ENCODE measurements at places on chromosomes 2 and 18.

DNA sequence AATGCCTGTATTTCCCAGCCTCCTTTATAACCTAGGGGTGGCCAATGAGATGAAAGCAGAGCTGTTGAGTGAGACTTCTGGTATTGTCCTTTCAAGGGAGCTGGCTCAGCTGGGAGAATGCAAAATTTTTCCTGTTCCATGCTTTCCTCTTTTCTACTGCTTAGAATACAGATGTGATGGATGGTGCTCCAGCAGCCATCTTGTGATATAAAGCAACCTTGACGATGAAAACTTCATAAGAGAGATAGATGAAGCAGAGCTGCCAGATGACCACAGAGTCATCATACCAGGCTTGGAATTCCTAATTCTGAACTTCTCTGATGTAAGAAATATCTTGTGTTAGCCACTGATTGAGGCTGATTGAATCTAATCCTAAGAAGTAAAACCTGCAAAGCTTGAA is 11.9 kb upstream of the INHBB start:
- no peak for DNase-seq

GRCh38 chr2:239075918-239076758 is 228.3 kb downstream of the TWIST2 start:
- DNase-seq = no peak

DNA sequence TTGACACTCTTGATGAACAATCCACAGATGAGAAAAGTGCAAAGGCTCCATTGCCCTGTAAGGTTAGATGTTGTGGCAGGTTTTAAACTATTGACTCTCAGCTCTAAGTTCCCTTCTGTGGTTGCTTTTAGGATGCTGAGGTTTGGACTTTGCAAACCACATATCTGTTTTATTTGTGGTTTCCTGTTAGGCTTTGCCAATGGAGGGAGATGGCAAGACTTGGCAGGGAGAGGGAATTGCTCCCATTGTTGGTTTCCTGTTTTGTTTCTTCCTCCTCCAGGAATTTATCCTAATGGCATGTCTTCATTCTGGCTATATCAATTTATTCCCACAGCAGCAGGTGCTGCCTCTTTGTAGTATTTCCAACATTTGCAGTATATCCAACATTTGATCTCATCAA is 772.3 kb downstream of the LRRTM4 start:
- no peak for DNase-seq

DNA sequence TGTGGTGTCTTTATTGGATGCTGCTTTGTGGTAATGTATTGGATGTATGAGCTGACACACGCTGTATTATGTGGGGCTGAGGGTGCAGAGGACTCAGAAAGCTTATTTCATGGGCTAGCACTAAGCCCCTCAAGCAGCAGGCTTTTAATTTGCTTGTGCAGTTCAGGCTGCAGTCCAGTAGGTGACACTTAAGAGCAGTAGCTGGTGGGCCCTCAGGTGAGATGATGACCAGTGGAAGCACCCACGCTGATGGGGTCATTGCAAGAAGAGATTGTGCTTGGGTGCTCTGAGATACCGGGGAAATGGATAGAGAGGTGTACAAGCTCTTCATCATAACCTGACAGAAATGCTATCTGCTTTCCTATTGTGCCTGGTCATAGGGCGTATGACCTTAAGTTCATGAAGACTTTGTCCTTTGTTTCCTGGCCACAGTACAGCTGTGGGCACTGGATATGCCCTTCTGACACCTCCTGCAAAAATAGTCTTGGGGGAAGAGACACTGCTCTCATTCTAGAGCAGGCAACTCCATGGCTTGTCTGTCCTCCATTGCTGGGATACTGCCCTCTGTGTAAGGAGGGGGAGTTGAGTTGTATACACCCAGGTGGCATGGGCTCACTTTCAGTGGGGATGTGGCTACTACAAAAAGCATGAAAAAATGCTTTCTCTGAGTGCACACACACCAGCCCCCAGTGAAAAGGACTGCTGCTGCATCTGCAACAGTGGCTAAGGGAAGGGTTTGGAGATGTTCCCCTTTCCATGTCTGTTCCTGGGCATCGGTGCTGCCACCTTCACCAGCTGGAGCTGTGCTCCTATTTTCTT is 205.7 kb upstream of the ZSWIM2 start:
- DNase-seq = no peak

DNA sequence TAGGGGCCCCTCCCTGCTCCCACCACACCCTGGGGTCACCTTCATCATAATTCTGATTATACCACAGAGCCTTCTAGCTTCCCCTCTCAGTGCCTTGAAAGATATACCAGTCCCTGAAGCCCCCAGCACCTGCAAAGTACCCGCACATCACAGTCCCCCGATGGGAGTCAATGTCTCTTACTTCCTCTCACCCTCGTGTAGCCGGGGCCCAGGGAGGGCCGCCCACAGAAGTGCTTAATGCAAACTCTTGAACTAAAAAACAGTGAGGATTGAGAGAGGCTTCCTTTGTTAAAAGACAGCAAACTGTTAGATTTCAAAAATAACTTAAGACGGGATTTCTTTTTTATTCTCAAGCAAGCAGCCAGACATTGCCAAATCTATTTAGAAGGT is 76.5 kb downstream of the SFXN5 start:
- no peak for DNase-seq

DNA sequence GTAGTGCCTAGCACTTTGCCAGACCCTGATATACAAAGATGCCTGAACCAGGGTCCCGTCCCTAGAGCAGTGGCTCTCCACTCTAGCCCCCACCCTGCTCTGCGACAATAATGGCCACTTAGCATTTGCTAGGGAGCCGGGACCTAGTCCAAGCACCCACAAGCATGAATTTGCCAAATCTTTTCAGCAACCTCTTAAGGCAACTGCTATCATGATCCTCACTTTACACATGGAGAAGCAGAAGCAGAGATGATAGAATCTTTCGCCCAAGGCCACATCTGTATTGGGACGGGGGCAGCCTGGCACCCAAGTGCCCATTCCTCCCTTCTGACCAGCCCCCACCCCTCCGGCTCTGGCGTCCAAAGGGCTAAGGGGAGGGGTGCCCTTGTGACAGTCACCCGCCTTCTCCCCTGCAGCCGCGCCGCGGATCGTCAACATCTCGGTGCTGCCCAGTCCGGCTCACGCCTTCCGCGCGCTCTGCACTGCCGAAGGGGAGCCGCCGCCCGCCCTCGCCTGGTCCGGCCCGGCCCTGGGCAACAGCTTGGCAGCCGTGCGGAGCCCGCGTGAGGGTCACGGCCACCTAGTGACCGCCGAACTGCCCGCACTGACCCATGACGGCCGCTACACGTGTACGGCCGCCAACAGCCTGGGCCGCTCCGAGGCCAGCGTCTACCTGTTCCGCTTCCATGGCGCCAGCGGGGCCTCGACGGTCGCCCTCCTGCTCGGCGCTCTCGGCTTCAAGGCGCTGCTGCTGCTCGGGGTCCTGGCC is 13.0 kb downstream of the SIGLEC15 start:
- peak; percentile 58 for DNase-seq

GRCh38 chr2:233217892-233218377 is 33.5 kb upstream of the ATG16L1 start:
- DNase-seq = no peak

GRCh38 chr2:67215214-67216055 is 181.7 kb upstream of the ETAA1 start:
- peak; percentile 41 for DNase-seq

DNA sequence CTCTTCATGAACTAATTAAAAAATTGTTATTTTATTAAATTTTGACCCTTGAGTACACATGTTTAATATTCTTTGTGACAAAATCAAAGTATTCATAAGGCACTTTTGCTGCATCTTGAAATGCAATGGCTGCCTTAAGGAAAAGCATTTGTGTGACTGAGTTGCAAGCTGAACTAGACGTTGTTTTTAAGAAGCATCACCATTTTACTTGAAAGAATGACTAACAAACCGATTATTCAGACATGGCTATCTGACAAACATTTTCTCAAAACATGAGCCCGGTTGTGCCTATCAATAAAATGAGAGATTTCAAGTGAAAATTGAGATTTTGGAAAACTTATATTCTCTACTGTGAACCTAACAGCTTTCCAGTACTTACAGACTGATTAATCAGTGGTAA is 2.8 kb downstream of the GCFC2 start:
- peak; percentile 68 for DNase-seq

- no peak for DNase-seq
These were observed 34.3 kb downstream of the CIB4 start for GRCh38 chr2:26606847-26607190.

DNA sequence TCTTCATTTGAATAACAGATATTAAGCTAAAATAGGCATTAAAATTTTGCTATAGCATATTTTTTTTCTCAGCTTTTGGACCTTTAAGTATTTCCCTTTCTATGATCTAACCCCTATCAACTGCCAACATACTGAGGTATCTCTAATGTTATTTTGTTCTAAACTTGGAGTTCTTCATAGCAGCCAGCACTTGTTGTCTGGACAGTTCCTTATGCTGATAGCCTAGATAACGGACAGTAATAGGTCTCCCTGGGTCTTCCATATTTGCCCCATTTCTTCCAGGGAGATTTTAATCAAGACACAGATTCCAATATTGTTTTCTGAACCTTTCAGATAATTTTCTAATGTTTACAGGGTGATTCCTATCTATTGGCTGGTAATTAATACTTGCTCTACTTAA is 475.8 kb upstream of the MAP2 start:
- no peak for DNase-seq

DNA sequence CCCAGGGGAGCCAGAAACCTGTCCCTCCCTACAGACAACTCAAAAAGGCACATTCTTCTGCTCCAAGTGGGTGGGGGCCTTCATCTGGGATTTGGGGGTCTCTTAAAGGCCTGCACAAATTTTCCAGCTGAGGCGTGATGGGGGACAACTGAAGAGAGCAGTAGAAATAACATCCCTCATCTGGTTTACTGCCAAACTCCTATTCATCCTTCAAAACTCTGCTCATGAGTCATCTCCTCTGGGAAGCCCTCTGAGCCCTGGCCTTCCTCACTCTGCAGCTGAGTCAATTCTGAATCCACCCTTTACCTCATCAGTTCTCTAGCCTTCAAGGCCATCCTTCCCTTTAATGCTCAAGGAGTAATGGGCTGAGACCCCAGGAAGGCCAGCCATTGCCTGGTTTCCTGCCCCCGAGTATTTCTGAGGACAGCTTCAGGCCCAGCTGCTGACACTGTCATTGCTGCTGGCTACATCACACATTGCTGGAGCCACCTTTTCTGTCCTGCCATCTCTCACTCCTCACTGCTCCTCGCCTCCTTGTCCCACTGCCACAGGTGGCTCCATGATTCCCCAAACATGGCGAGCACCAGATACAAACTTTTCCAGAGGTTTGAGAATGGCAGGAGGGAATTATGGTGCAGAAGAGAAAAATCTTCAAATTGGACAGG is 32.2 kb upstream of the GLI2 start:
- peak; percentile 84 for DNase-seq

- DNase-seq = peak; percentile 72
These were observed 908 bp downstream of the ERLEC1 start for GRCh38 chr2:53787614-53788289.

DNA sequence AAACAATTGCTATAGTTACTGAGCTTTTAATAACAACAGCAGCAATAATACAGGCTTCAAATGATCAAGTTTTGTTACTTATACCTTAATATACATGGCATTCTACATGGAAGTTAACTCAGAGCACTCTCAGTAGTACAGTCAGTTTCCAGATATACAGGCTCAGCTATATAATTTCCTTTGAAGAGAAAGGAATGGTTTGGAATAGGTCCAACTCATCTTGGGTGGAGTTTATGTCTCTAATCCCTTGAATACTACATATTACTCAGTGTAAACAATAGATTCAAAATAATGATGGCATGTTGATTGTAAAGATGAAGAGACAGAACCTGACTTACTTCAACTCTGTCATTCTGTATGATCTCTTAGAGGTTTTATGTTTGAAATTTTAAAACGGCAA is 174.9 kb downstream of the EPHA4 start:
- peak; percentile 12 for DNase-seq

DNA sequence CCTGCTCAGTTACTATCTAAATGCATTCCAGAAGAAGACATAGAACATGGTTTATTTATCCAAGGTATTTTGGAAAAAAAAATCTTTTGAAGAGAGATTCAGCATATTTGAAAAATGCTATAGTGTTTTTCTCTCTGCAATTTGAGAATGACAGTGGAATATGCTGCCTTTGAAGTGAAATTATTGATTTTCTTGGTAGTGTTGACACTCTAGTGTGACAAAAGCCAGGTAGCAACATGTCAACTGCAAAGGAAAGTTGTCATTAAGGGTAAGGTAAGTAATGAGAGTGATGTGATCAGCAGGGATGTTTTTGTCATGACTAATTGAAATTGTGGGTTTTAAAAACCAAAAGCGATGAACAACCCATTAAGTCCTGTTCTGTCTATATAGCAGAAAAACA is 1387.1 kb upstream of the TMEFF2 start:
- no peak for DNase-seq

GRCh38 chr18:10524507-10525370 is 1.1 kb upstream of the NAPG start:
- DNase-seq = peak; percentile 74

- DNase-seq = peak; percentile 64
These were observed 128.5 kb upstream of the RAB12 start for GRCh38 chr18:8480506-8481328.

GRCh38 chr2:230754200-230754599 is 41.6 kb downstream of the CAB39 start:
- DNase-seq = no peak

DNA sequence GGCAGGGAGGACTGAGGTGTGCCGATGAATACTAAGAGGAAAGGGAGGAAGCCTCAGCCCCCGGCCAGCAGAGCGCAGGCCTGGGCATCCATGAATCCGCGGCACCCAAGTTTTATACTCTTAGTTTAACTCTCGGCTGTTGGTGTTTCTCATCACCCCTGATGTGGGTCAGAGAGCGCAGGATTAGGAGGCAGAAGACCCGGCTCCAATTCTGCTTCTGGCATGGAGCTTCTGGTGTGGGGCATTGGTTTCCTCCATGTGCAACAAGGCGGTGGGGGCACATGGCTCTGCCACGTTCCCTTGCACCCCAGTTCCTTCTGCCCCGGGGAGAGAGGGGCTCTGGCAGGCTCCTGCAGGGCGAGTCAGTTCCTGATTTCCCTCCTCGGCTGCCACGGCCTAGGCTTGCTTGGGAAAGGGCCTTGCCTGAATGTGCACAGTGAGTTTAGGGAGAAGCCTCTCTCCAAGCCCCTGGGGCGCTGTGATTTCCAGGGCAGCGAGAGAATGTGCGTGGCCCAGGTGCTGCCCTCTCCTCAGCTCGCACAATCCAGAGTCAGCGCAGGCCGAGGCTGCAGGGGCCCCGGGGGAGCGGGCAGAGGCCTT is 36.2 kb upstream of the DNMT3A start:
- no peak for DNase-seq

- DNase-seq = peak; percentile 3
These were observed 1021.2 kb downstream of the LRP1B start for GRCh38 chr2:141109633-141110032.

DNA sequence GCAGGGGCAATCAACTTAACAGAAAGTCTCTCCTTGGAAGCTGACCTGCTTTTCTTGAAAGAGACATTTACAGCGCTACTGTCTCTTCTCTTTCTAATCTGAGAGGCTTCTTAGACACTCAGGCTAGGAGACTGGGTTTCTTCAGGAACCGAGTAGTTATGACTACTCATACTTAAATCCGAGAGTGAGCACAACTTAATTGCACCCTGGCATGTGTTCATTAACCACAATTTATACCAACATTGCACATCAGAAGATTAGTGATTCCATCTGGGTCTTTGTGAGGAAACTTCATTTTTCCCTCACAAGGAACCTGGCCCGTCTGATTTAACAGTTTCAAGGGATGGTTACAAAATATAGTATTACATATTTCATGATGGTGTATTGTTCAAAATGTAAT is 176.9 kb downstream of the UBE2E3 start:
- peak; percentile 75 for DNase-seq

- peak; percentile 68 for DNase-seq
These were observed 42.9 kb upstream of the EML6 start for GRCh38 chr2:54680397-54681041.

- DNase-seq = no peak
These were observed 268.5 kb downstream of the HAUS1 start for GRCh38 chr18:46372670-46373069.

All from GM23248 (cell line).